ENCODE measurements at places on chromosomes 6 and 20. TPM values are rescaled to one million over a fixed set of nuclear protein-coding genes. Genes with fewer than 3 reads are reported as not detected.

- peak; percentile 28 for DNase-seq
These were observed 28.5 kb upstream of the CITED2 start for GRCh38 chr6:139402876-139403386.

- no peak for DNase-seq
These were observed 117.8 kb upstream of the F13A1 start for GRCh38 chr6:6438286-6438685.

- no peak for DNase-seq
These were observed 185.2 kb downstream of the FARS2 start for GRCh38 chr6:5446362-5447075.

DNA sequence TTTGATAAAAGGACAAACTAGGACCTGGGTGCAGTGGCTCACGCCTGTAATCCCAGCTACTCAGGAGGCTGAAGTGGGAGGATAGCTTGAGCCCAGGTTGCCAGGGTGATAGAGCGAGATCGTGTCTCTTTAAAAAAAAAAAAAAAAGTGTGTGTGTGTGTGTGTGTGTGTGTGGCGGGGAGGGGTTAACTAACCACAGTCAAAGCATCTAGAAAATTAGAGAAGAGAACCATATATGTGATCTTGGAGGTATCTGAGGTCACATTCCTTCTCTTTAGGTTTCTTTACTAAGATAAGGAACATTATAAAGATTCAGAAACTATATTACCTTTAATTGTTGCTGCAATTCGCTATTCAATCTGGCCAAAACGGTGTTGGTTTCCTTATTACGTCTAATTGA is 80.9 kb downstream of the REPS1 start:
- DNase-seq: no peak

GRCh38 chr6:144543006-144543871 is 258.1 kb downstream of the UTRN start:
- DNase-seq: no peak

DNA sequence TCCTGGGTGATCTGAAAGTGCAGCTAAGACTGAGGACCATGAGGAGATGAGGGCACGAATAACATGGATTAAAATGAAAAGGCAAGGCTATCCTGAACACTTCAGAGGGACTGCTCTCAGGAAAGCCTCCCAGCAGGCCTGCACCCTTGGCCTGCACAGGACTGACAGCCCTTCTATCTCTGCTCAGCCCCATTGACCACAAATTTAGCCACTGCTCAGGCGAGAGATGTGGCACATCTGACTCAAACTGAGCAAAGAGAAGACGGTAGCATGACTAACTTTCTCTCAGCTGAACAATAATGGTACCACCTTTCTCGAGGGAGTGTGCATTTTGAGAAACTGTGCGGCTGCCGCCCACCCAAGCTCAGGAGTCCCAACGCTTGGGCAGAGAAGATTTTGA is 257.5 kb downstream of the ADGB start:
- DNase-seq: no peak

GRCh38 chr6:7787137-7787608 is 61.3 kb downstream of the BMP6 start:
- DNase-seq: peak; percentile 96

GRCh38 chr20:10761232-10761631 is 87.4 kb upstream of the JAG1 start:
- DNase-seq: no peak

- DNase-seq: no peak
These were observed 6.3 kb downstream of the JARID2 start for GRCh38 chr6:15252195-15252594.

DNA sequence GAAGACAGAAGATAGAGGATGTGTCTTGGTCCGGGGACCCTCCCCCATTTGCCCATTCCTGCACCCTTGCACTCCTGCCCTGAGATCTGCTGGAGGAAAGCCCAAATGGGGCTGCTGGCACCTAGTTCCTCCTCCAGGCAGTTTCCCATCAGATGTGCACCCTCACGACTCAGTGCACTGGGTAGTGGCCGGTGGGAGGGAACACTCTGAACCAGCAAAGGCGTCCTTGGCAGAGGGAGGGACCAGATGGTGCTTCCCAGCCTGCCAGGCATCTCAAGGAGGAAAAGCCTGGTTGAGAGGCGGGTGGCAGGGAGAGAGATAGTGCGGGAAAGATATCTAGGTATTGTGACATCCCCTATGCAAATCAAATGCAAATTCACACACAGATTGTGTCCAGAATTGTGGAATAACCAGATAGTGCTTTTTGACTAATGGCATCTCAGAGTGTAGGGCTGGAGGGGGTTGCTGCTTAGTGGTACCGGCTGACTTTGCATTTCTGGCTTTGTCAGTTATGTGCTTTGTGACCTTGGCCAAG is 19.5 kb downstream of the TMEM151B start:
- DNase-seq: no peak

DNA sequence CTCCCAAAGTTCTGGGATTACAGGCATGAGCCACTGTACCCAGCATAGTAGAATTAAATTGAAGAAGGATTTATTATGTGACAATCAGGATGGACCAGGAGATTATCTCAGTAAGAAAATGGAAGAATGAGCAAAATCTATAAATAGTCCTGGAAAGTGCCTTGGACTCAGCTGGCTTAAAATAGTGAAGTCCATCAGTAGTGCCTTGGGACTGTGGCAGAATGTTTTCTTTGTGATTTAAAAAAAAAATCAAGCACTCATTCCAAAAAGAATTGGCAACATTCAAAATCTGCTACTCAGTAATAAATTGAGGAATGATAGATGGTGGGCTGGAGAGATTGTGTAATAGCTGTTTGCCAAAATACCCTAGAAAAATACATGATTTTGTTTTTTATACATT is 37.0 kb upstream of the MAS1 start:
- DNase-seq: peak; percentile 69

GRCh38 chr20:45962031-45962755 is 9.8 kb downstream of the ZNF335 start:
- no peak for DNase-seq

DNA sequence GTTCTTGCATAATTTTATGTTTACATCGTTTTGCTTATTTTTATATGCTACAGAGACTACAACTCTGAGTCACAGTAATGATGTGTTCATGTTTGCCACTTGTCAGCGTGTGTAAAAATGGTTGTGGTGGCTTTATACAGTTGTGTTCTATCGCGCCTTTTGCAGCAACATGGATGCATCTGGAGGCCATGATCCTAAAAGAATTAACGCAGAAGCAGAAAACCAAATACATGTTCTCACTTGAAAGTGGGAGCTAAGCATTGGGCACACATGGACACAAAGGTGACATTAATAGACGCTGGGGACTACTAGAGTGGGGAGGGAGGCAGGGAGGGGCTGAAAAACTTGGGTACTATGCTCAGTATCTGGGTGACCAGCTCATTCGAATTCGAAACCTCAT is 996 bp upstream of the SEC23B start:
- DNase-seq: no peak

DNA sequence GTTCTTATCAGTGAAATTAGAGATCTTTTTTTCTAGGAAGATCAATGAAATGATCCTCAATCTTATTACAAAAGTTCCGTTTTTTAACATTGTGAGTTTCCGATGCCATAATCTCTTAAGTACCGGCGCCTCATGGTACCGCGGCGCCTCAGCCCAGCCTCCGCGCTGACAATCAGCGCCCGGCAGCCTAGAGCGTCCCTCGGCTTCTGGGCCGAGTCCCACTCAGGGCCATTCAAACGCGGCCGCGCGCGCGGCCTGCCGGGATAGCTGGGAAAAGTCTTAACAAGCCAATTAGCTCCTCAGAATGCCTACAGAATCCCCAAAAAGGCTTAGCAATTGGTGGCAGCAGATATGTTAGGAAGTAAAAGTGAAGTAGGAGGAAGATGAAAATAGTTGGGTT is 204.8 kb downstream of the ADGB start:
- peak; percentile 2 for DNase-seq

- no peak for DNase-seq
These were observed 108.0 kb downstream of the SNX5 start for GRCh38 chr20:17860301-17861197.

DNA sequence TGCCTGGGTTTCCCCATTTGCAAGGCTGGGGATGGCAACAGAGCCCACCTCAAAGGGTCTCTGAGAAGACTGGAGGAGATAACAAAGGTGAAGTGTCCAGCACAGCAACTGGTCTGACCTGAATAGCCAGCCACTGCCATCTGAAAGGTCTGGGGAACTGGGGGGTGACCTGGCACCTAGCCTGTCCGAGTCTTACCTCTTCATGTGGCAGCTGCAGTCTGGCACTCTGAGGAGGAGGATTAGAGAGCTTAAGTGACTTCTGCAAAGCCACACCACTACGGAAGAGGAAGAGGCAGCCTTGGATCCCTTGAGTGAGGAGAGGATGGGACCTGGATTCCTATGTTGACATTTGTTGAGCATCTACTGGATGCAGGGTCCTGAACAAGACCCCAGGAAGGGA is 22.2 kb downstream of the C20orf203 start:
- peak; percentile 39 for DNase-seq

DNA sequence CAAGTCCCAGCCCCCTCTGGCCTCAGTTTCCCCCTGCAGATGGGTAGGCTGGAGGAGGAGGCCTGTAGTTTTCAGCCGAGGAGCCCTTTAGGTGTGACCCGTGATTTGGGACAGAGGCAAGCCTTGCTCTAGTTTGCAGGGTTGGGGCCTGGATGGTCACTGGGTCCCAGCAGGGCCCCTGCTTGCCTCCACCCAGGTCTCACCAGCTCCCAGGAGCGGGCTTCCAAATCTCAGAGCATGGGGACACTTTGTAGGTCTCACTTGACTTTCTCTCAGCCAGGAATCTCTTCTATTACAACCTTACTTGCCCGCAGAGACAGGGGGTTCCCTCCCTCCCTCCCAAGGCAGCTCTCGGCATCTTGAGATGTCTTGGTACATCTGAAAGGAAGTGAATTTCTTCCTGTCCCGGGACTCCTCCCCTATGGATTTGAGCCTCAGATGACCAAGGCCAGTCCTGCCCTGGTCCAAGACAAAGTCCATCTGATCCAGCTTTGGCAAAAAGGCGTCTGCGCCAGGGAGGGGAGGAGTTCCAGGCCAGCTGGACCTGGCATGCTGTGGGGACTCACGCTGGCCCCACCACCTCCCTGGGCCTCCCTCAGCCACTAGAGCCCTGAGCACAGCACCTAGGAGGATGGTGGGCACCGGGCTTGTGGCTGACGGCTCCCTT is 47.4 kb downstream of the SRC start:
- DNase-seq: no peak

GRCh38 chr20:59308493-59309201 is 8.2 kb downstream of the EDN3 start:
- DNase-seq: no peak

DNA sequence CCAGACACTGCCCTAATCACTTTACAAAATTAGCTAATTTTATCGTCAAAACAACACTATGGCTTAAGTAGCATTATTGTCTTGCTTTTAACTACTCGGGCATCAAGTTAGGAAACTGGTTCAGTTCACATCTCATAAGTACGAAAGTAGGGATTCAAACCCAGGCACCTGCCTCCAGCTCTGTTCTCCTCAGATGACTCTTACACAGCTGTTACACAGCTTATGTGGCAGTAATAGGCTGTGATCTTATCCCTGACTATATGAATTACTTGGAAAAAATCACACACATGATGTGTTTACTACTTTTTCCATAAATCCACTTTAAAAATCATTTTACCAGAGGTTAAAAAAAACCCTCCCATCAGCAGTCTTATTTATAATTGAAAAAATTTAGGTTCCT is 389.2 kb upstream of the FLRT3 start:
- peak; percentile 76 for DNase-seq

- DNase-seq: no peak
These were observed 31.0 kb downstream of the RIN2 start for GRCh38 chr20:19789009-19789408.

- peak; percentile 53 for DNase-seq
These were observed 6.5 kb upstream of the DDO start for GRCh38 chr6:110421749-110422443.

GRCh38 chr6:113595911-113596376 is 261.2 kb upstream of the MARCKS start:
- DNase-seq: peak; percentile 97

Gene FGD2
- 3.1 TPM for polyA plus RNA-seq

Gene VGLL2
- 111 TPM for polyA plus RNA-seq

Gene EEF1A2
- polyA plus RNA-seq: 856 TPM

Gene TAAR5
- polyA plus RNA-seq: not detected

Gene OR2B6
- polyA plus RNA-seq: not detected
